ENCODE measurements at places on chromosomes 12 and 14.

DNA sequence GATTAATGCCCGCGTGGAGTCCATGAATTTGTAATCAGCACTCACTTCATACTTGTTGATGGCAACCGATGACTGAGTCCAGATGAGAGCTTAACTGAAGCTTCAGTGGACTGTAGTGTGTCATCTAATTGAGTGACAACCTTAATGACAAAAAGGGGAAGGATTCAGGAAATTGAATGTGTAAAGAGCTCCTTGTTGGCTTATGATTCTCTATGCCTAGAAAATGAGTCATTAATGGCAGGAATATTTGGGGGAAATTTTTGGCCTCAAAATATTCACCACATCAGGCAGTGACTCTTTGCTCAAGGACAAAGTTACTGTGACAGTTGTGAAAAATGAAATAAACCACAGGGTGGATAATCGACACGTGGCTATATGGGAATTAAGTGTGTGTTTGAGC, 55.3 kb upstream of the STON2 start:
- no peak for DNase-seq

GRCh38 chr14:23160924-23161522, 22.4 kb downstream of the SLC7A8 start:
- DNase-seq: no peak

- DNase-seq: no peak
These were observed 40.3 kb downstream of the FERMT2 start for GRCh38 chr14:52910572-52910971.

DNA sequence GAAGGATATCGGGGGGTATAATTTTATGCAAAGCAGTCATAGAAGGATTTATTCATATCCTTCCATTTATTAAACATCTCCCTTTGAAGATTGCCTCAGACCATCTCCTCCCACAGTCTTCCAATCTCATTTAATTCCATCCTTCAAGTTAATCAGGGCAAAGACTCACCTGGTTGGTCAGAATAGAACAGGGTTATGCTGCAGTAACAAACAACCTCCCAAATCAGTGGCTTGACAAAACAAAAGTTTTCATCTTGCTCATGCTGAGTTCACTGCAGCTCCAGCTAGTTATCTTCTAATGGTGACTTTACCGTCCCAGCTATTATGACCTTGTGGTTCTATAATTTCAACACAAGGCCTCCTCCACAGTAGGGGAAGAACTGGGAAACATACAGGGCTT, 48.8 kb upstream of the MTERF2 start:
- no peak for DNase-seq

- DNase-seq: no peak
These were observed 50.6 kb downstream of the OTX2 start for GRCh38 chr14:56759633-56760032.

GRCh38 chr12:92845329-92845728, 83.8 kb downstream of the EEA1 start:
- no peak for DNase-seq

DNA sequence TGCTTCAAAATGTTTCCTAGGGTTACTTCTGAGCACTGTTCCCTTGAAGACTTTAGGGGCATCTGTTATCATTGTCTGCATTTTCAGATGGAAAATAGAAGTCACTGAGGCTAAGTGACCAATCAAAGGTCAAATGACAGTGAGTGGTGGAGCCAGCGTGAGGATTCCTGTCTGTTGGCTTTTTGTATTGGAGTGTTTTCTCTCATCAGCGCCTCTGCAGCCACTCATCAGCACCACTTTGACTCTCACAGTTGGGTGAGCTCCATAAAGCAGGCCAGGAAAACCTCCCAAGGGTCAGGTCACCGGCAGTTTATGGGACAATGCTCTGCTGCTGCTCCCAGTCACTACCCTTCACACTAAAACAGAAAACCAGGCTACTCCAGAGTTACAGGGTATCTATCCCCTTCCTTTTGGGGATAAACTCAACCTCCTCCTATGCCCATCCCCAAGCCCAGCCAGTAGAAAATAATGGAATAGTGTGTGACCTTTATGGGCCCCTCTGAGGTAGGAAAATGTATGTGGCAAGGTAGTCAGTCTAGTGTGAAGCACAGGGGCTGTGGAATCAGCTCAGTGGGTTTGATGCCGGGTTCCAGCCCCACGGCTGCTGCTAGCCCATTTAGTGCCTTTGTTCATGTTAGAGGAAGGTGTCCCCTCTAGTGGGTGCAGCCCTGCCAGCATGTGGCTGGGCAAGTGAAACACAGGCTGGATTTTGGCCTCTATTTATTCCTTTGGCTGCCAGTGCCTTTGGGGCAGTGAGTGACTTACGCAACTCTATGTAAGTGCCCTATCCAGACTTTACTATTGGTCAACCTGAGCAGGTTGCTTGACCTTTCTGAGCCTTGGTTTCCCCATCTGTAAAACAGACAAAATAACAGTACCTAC, 133.8 kb upstream of the CPM start:
- DNase-seq: no peak

GRCh38 chr12:98127854-98128253, 387.5 kb upstream of the TMPO start:
- no peak for DNase-seq

DNA sequence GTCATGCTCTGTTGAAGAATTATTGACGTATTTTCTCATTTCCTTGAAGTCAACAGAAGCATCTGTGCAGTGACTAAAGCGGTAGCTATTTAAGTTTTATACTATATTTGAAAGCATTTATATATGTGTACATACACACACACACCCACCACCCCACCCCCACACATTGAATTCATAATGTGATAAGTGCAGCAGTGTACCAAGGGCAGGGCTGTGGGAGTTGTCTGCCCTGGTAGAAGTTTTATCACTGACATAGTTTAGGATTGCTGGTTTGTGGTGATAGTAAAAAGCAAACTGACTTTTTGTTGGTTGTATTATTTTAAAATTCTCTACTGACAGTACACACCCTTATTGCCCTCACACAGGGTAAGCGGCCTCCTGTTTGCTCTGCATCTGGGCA, 39.1 kb downstream of the GAS2L3 start:
- DNase-seq: no peak

DNA sequence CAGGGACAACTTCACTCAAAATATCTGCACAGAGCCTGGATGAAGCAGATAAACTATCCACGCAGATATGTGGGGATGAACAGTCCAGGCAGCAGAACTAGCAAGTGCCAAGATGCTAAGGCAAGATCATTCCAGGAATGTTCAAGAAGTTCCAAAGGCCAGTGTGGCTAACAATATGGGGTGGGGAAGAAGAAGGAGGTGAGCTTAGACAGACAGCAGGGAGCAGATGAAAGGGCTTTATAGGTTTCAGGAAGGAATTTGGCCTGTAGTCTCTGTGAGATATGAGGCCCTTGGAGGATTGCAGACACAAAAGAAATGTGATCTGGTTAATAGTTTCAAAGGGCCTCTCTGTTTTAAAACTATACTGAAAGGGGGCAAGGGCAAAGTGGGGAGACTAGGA, 63.5 kb upstream of the PPM1H start:
- no peak for DNase-seq

- DNase-seq: no peak
These were observed 10.0 kb downstream of the NYNRIN start for GRCh38 chr14:24408764-24409163.

DNA sequence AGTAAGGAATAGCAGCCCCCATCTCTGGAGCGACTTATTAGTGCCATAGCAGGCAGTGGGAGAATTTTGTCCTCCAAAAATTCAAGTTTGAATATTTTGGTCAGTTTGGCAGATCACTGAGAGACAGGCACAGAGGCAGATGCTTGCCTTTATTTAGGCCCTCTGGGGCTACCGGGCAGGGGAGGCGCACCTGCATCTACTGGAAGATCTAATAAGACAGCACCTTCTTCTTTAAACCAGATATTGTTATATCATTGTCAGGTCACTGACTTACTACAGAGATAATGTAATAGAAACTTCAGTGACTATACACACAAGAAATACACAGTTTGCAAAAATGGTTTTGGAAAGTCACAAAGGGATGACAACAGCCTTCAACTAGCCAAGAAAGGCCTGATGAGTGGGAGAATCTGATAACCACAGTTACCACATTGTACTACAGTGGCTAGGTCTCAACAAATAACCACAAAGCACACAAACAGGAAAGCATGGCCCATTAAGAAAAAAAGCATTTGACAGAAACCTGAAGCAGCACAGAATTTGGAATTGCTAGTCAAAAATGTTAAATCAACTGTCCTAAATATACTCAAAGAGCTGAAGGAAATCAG, 56.8 kb downstream of the CDK17 start:
- DNase-seq: no peak

GRCh38 chr12:110637869-110638441, 24.0 kb downstream of the TCTN1 start:
- DNase-seq: no peak

- DNase-seq: no peak
These were observed 665.7 kb upstream of the TBX3 start for GRCh38 chr12:115349711-115350110.

DNA sequence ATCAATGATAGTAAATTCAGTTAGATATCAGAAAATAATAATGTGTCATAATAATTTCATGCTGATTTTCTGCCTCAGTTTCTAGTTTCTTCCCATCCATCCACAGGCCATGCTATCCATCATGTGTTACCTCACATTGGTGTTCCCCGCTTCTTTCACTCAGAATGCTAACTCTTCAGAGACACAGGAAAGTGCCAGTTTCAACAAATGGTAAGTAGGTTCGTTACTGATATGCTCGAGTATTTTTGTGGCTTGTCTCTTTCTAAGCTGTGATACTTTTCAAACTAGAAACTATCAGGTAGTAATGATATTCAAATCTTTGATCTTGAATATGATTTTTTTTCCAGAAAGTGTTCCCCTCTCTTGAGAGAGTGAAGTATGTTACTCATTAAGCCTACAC, 1.5 kb downstream of the KLRB1 start:
- DNase-seq: no peak

- DNase-seq: no peak
These were observed 47.9 kb downstream of the CDK17 start for GRCh38 chr12:96352161-96352835.

DNA sequence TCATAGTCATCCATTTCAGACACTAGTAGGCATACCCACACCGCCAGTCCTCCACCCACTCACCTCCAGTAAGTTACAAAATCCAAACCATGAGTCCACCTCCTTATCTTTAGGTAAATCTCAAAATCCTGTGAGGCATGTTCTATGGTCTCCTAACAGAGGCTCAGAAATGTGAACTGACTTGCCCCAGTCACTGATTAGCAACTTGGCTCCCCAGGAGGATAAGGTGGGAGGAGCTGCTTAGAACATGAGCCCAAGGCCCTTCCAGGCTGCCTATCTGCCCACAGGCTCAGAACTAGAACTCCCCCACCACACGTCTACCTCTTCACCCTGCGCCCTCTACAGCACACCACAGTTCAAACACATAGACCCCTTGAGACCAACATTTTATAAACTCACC, 19.9 kb downstream of the SETD3 start:
- no peak for DNase-seq

- no peak for DNase-seq
These were observed 29.9 kb upstream of the TEX22 start for GRCh38 chr14:105368426-105368825.

DNA sequence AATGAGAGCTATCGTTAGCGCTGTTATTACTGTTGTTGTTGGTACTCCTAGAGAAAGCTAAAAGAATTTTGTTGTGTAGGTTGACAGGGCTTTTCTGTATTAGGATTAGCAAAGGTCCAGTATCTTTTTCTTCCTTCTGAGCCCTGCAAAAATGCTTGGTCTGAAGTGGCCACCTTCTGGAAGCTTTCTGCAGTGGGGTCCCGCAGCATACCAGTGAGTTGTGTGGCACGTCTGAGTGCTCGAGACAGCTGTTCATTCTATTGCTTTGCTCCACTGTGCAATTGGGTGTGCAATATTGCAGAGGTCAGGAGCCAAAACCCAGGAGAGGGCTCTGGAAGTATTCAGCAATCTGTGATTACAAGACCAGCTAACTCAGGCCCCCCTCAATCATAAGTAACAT, 57.1 kb downstream of the CCDC60 start:
- DNase-seq: no peak

- peak; percentile 12 for DNase-seq
These were observed 496.4 kb downstream of the PCNX1 start for GRCh38 chr14:71403656-71404055.

DNA sequence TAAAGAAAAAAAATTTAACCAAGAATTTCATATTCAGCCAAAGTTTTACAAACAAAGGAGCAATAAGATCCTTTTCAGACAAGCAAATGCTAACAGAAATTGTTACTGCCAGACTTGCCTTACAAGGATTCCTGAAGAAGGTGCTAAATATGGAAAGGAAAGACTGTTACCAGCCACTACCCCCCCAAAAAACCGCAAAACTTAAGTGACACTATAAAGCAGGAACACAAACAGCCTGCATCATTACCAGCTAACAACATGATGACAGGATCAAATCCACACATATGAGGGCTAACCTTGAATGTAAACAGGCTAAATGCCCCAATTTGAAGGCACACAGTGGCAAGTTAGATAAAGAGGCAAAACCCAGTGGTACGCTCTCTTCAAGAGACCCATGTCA, 55.7 kb downstream of the APOBEC1 start:
- DNase-seq: no peak

DNA sequence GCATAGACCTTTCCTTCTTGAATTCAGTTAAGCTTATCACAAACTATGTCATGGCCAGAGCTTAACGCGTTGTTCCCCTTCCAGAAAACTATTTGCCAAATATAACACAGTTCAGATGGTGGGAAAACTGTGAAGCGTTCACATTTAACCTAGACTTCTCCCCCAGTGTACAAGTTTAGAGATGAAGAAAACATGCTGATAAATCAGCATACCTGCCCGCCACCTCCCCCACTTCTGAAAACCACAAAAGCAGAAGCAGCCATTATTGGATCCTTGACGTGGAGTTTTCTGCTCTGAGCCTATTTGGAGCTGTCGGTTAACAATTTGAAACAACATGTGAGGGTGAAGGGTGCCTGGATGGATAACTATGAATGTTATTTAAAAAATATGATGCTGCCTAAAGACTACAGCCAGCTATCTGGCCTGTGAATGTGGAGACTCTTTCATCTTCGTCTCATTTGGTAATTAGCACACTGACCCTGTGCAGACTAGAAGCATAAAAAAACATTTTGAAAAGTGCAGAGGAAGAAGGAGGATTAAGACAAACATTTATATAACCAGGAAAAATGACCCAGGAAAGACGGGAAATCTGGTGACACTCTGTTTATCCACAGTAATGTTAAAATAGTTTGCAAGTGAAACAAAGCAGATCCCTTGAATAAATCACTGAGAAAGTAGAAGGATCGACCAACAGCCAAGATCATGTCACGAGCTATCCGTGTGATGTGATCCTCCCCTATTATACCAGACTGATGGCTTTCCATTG, 408.2 kb downstream of the AEBP2 start:
- no peak for DNase-seq

GRCh38 chr12:50403001-50403440, 2.3 kb downstream of the LARP4 start:
- no peak for DNase-seq

DNA sequence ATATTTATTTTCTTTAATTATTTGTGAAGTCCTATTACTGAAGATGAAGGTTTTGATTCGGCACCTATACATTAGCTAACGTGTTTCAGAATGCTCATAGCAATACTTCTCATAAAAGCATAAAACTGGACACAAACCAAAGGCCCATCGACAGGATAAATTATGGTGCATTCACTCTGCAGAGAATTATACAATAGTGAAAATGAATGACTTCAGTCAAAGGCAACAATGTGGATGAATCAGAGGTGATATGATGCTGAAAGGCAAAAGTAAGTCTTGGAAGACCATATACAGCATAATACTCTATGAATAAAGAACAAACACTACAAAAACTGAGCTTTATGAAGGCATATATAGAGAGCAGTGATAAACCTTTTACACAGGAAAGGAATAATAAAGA, 156.6 kb upstream of the EGLN3 start:
- DNase-seq: no peak

- DNase-seq: no peak
These were observed 98.2 kb downstream of the SSPN start for GRCh38 chr12:26293612-26294011.

All from activated CD4-positive, alpha-beta T cell treated with anti-CD3 and anti-CD28 coated beads, Interleukin-2, amount 50 U/mL, for 24 hours (primary cell).